ENCODE measurements at places on chromosomes 12 and 14.

DNA sequence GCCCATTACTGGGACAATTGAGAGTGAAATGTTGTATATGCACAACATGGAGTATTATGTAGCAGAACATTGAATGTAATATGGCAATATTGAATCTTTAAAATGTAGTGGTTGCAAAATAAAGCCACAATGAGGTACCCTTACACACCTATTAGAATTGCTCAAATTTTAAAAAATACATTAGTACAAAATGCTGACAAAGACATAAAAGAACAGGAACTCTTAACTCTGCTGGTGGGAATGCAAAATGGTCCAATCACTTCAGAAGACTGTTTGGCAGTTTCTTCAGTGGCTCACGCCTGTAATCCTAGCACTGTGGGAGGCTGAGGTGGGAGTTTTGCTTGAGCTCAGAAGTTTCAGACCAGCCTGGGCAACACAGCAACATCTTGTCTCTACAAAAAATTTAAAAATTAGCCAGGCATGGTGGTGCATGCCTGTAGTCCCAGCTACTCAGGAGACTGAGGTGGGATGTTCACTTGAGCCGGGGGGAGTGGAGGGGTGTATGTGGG lies 6.8 kb upstream of the NAP1L1 start:
- peaks cover 15% of the 10 kb centered on the region for H3K27me3 ChIP-seq
- H3K4me1 ChIP-seq, result peaks cover 6% of the 10 kb centered on the region
- no peaks in the 10 kb centered on the region for H3K36me3 ChIP-seq
- no peak overlapping the region for H3K27ac ChIP-seq

- no peak overlapping the region for H3K27ac ChIP-seq
- DNase-seq, result no peak
- H3K27me3 ChIP-seq, result peaks cover 5% of the 10 kb centered on the region
Observed at GRCh38 chr12:67388331-67389138, 119.4 kb downstream of the CAND1 start.

- H3K4me1 ChIP-seq, result peaks cover 7% of the 10 kb centered on the region
- H3K4me3 ChIP-seq, result peak within 1 kb of the TSS; percentile 83
- peaks cover 79% of the 10 kb centered on the region for H3K27me3 ChIP-seq
- no peaks in the 10 kb centered on the region for H3K36me3 ChIP-seq
- DNase-seq, result peak; percentile 50
- peak within 1 kb of the TSS; percentile 17 for H3K27ac ChIP-seq
Observed at GRCh38 chr14:64879635-64880220, at the start of gene SPTB. TSS of gene SPTB (minus strand) at chr14:64879907. CDS start at chr14:64823094, 56,813 bp downstream.

DNA sequence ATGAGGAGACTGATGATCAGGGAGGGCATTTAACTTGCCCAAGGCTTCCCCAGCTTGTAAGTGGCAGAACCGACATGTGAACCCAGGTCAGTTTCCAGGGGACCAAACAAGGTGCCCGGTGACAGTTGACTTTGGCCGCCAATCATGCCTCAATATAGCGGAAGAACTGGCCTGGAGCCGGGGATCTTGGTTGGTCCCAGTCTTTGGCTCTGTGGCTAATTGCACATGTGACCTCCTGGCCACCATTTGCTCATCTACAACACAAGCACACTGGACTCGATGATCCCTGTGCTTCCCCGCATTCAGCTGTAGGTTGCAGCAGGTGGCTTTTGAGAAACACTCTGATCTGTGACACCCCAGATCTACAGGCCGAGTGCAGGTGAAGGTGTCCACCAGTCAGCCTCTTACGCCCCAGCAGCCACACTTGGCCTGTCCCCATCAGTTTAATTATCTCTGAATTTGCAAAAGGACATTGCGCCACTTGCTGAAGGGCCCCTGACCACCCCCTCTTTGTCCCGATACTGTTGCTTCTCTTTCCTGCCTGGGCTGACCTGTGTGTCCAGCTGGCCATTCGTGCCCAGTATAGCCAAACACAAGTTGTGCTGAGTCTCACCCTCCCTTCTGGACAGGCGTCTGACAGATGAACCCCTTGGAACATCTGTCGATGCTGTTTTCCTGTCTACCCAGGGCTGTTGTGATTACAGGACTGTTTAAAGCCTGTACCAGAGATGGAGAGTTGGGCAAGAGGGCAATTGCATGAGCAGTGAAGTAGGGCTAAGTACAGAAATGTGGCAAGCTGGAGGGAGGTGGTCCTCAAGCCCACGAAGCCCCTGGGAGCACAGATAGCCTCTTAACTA lies 14.1 kb downstream of the ACACB start:
- no peak overlapping the region for H3K4me3 ChIP-seq
- H3K27ac ChIP-seq, result no peak overlapping the region
- DNase-seq, result no peak

- H3K27ac ChIP-seq, result no peak overlapping the region
- H3K4me3 ChIP-seq, result no peak overlapping the region
- no peaks in the 10 kb centered on the region for H3K4me1 ChIP-seq
- DNase-seq, result no peak
- peaks cover 1% of the 10 kb centered on the region for H3K36me3 ChIP-seq
- H3K27me3 ChIP-seq, result no peaks in the 10 kb centered on the region
Observed at GRCh38 chr14:92173668-92174067, 51.9 kb downstream of the CPSF2 start.

Measured in T-helper 2 cell treated with Interferon-gamma antibody and Interleukin-4, amounts not matched to agents 5 μg/mL and 100 μg/mL, for 36 hours (primary cell).